ENCODE measurements at places on chromosomes 5 and 9.

- no peak for DNase-seq
Observed at GRCh38 chr9:84755380-84755779, 85.9 kb downstream of the NTRK2 start.

DNA sequence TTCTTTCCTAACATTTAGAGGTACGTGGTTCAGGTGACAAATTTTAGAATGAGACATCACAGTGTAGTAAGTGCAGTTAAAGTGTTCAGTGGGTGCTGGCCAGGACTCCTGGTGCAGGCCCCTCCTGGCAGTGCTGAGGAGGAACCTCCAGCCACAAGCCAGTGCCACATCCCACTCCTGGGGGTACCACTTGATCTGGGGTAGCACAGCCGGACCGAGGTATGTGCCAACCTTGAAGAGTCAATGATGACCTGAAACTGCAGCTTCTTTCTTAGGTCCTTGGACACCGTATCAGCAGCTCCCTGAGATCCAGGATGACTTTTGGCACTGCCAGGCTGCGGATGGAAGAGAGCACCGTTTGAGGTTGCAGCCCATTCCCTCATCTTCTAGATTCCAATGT is 310.4 kb upstream of the IRX4 start:
- DNase-seq: no peak

DNA sequence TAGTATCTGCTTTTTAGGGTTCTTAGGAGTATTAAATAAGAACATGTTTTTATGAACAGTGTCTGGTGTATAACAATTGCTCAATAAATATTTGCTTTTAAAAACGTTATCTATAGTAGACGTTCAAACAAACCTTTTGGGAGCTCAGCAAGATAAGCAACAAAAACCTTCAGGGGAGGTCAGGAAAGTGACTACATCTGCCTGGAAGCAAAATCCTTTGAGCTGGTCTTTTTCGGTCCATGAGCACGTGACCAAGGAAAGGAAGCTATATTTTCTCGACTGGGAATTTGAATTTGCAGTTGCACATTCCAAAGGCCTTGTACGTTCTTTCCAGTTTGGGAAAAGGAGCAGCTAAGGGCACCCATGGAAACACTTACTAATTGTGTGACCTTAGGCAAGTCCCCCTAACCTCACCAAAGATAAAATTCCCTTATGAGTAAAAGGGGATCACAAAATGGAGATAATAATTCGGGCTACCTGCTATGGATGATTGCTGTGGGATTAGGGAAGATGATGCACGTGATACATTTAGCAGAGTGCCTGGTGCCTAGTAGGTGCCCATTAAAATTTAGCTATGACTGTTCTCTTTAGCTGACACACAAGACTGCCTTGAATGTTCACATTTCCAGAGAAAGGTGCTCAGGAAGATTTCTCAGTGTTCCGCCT is 45.4 kb downstream of the PTTG1 start:
- no peak for DNase-seq

DNA sequence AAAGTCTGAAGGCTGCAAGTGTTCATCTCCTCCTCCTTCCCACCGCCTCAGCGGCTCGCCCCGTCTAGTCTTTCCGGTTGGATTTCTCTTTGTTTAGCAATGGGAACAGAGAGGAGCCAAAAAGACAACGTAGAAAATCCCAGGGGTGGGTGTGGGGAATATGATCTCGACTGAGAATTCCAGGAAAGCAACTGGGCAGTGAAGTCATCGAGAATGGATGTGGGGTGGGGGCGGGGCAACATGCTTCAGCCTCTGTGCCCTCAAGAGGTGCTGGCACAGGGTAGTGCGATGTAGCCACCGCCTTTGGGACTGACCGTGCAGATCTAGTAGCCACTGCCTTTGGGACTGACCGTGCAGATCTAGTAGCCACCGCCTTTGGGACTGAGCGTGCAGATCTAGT is 12.9 kb downstream of the MSX2 start:
- DNase-seq: no peak

DNA sequence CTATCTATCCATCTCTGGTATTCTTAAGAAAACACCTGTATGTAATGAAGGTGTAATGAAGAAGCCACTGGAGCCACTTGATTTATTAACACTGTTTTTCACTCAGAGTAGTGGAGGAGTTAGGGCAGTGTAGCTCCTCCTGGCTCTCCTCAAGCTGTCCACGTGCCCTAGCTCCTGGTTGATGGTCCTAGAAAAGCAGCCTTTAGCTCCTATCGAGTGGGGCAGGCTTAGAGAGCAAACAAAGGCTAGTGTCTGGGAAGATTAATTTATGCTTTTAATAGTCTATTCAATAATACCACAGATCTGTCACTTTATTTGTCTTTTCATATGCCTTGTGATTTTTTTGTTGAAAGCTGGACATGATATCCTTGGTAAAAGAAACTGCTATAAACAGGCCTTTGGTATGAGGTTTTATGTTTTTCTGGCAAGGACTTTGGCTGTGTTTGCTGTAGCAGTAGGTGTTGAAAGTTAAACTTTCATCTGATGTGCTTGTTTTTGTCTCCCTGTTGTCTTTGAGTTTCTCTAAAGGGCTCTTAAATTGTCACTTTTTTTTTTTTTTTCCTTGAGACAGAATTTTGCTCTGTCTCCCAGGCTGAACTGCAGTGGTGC is 141.1 kb downstream of the GCNT1 start:
- DNase-seq: no peak

DNA sequence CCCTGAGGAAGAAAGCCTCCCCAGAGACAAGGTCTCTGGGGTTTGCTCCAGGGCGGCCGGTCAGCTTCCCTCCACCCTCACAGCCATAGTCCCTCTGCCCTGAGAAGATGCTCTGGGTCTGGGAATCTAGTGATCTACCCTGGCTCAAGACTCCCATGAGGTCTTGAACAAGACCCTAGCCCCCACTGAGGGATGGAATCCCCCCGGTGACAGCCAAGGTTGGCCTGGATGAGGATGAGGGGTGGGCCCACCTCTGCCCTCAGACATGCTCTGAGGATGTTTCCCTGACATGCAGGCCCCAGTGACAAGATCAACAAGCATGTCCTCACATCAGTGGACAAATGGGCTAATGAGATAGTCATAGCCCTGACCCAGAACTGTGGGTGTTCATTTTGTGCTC is 138.6 kb downstream of the C5orf15 start:
- DNase-seq: no peak

GRCh38 chr5:65172486-65173129 is 309.1 kb downstream of the ADAMTS6 start:
- no peak for DNase-seq

DNA sequence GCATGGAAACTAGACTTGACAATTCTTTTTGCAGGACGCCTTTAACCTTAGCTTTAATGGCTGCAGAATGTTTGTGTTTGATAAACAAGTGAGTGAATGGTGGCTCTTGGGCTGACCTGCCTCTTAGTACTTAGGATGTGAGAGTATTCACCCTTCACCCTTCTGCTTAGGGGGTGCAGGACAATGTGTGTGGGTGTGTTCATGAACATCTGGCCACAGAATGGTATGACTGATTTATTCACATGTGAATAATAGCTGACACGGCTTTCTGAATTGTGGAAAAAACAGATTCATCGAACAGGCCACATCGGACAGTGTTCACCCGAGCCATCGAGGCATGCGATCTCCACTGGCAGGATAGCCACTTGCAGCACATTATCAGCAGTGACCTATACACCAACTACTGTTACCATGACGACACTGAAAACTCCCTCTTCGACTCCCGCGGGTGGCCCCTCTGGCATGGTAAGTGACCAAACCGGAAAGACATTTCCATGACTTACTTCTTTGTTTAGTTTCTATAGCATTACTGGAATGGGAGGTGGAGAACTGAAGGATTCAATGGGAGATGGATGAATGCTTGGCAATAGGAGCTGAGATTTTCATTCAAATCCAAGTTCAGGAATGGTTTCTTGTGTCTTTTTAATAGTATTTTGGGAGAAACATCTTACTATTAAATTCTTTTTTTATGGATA is 193.6 kb downstream of the ZSWIM6 start:
- DNase-seq: no peak

- DNase-seq: no peak
Observed at GRCh38 chr9:84107995-84108394, 127.4 kb downstream of the RMI1 start.

DNA sequence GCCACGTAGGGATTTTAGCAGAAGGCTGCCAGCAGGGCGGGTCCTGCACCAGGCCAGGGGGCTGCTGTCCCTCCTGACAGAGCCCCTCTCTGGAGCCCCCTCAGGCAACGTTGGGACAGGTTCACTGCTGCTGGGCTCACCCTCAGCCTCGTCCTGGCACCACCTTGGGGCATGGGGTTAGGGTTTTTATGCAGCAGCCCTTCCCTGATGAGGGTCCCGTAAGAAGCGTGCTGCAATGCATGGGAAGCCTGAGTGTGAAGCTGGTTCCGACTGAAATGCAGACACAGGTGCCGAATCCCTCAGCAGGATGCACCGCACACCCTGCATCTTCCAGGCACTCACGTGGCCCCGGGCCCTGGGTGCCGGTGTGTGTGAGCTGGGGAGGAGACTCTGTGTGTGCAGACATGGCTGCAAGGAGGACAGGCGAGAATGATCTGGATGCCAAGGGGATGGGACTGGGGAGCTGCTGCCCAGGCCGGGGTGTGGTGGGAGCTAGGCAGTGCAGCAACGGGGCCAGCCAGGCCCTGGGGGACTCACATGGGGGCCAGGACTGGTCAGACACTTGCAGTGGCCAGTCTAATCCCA is 27.1 kb downstream of the ZDHHC11B start:
- DNase-seq: peak; percentile 80

DNA sequence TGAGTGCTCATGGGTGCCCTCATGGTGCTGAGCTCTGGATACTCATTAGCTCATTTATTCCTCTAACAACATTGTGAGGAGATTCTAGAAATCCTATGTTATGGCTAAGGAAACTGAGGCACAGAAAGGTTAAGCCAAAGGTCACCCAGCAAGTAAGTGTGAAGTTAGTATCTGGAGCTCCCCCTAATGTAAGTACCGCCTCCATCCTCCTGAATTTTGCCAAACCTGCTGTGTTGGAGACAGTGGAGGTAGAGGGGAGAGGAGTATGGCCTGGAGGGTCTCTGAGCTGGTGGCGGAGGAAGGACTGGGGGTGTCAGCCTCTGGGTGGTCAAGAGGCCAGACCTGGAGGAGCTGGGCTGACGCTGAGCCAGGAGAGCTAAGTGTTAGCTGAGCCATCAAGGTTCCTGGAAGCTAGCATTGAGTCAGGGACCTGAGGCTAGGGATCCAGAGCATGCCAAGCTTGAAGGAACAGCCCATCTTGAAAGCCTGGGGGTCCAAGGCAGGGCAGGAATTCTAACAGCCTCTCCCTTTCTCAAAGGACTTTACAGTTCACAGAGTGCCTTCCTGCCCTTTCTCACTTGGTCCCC is 114.8 kb downstream of the RGS3 start:
- peak; percentile 33 for DNase-seq

- DNase-seq: no peak
Observed at GRCh38 chr5:65620021-65620420, 4.1 kb downstream of the TRIM23 start.

DNA sequence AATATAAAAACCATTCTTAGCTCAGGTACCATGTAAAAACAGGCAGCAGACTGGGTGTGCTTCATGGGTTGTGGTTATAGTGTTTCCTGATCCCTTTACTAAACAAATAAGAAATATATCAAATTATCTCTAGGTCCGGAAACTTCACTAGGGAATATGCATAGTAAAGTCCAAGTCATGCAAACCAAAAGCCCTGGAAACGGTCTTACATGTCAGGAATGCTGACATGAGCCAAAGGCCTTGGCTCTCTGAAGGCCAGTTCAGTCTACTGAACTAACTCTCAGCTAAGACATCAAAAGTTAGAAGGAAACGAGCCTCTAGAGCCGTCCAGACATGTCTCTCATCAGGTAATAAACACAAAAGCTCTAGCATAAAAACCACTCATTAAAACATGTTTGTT is 778.9 kb upstream of the ZNF608 start:
- no peak for DNase-seq

Measured in posterior cingulate gyrus (tissue), 11 donors.